ENCODE measurements at places on chromosomes 2 and 18.

DNA sequence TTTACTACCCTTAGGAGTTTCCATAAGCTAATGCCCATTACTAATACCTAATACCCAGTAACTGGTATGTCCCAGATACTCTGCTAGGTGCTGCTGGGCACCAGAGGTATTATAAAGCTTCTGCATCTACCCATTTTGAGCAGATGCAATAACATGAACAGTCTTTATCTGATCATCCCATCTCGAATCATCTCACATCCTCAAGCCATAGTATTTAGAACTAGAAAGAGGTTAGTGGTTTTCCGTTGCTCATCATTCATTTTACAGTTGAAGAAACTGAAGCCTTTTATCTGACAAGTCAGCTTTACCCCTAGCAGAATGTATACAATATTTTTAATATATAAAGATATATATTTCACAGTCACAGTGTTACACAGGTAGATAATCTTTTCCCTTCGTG lies 99.1 kb upstream of the TCF4 start:
- DNase-seq = no peak

DNA sequence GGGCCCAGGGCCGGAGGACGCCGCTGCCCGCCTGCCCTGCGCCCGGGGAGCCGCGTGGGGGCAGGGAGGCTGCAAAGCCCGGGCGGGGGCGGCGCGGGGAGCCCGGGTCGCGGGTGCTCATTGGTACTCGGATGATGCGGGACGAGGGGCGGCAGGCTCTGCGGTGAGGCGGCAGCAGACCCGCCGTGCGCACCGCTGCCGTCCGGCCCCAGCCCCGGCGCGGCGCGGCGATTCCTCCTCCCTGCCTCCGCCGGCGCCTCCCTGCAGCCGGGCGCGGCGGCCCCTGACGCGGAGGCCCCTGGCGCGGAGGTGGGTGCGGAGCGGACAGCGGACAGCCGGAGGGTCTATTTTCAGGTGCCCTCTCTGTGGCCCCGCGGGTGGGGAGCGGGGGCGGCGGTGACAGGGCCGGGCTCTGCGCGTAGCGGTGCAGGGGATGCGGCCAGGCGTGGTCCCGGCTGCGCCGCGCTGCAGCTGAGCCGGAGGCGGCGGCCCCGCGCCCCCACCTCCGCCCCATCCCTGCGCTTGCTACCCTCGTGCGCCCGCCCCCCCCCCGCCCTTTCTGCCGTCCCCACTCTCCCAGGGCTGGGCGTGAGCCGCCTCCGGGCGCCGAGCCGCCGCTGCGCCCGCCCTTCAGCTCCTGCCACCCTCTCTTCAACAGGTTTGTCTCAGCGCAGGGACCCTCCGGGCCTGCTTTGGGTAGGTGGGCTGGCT lies 640 bp downstream of the SPTBN1 start:
- peak; percentile 7 for DNase-seq

DNA sequence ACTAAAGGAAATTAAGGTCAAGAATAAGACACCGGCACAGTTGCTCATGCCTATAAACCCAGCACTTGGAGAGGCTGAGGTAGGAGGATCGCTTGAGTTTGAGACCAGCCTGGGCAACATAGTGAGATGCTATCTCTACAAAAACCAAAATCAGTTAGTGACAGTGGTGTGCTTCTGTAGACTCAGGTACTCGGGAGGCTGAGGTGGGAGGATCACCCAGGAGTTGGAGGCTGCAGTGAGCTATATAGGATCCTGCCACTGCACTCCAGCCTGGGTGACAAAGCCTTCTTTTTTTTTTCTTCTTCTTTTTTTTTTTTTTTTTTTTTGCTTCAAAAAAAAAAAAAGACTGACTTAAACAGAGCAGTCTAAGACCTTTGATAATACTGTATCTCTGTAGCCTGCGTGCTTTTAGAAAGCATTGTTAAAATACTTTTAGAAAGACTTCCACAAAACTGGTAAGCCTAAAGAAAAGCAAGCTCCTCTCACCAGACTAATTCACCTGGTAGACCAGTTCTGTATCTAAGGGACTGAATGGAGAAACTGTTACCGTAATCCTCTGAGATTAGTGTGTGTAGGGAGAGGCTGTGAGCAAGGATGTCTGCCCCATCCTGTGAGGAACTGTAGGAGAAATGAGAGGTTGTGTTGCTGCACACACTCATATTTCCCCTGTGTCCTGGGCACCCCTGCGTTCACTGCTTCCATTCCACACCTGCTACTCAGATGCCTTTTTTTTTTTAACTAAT lies 10.8 kb downstream of the RAB12 start:
- DNase-seq = no peak

- no peak for DNase-seq
Measured at GRCh38 chr2:55163274-55163721, 68.8 kb downstream of the CLHC1 start.

Measured in activated naive CD4-positive, alpha-beta T cell treated with anti-CD3 and anti-CD28 coated beads for 36 hours (primary cell).